ENCODE measurements at places on chromosomes 16 and 17.

DNA sequence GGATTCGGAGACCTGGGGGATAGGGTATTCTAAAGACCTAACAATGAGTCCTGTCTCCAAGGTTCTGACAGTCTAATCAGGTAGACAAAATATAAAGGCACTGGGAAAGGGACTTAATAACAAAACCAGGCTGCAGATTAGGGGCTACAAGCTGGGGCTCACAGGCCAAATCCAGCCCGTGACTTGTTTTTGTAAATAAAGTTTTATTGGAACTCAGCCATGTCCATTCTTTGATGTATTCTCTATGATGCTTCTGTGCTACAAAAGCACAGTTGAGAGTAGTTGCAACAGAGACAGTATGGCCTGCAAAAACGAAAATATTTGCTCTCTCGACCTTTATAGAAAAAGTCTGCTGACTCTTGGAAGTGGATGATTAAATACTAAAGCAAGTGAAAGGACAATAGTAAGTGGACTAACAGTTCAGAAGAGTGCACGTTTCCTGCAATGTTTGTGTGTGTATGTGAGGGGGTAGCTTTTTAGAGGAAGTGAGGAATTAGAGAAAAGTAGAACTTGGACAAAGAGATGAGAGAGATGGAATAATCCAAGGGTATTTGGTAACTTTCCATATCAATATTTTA lies 115.4 kb upstream of the ZFHX3 start:
- DNase-seq, result no peak

DNA sequence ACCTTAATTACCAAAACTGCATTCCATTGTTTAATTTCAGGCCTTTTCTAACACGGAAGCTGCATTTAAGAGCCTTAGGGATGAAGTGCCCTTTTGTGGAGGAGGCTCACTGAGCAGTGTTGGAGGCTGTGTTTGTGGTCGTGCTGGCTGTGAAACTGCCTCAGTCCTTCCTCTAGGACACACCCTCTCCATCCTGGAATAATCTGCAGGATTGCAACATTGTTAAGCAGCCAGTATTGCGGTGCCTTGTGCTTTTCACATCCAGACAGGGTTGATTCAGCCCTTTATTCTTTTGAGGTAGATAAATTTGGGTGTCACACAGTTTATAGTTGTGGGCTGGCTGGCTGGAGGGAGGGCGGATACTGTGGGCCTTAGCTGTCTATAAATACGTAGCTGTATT lies 141.6 kb downstream of the CDRT15L2 start:
- no peak for DNase-seq

DNA sequence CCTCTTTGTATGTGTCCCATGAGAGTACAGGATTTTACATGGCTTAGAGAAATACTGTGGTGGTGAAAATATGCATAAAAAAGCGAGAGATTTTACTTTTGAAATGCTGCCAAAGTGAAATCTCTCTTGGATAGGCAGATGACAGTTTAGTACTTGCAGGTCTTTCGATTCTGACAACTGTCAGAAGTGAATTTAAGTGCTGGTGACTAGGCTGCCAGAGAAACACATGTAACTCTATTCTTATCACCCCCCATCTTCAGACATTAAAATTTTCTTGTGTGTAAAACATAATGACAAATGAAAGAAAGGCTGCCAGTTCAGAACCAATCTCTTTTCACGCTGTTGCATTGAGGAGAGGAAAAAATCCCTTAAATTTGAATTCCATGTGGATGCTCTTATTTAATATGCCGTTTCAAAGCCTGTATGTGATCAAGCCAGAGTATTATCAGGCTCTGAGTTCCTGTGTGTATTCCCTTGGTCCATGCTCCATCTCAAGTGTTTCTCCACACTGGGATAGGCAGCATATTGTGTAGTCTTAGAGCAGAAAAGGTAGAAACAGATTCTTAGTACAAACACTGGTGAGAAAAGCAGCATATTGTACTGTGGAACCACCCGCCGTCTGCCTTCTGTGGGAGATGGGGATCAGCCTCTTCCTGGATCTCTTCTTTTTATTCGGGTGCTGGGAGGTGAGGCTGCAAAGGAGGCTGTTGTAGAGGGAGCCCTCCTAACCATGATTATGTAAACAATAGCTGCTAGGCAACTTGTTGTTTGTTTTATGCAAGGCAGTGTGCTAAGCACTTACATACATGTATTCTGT lies 291.3 kb downstream of the WWOX start:
- no peak for DNase-seq

DNA sequence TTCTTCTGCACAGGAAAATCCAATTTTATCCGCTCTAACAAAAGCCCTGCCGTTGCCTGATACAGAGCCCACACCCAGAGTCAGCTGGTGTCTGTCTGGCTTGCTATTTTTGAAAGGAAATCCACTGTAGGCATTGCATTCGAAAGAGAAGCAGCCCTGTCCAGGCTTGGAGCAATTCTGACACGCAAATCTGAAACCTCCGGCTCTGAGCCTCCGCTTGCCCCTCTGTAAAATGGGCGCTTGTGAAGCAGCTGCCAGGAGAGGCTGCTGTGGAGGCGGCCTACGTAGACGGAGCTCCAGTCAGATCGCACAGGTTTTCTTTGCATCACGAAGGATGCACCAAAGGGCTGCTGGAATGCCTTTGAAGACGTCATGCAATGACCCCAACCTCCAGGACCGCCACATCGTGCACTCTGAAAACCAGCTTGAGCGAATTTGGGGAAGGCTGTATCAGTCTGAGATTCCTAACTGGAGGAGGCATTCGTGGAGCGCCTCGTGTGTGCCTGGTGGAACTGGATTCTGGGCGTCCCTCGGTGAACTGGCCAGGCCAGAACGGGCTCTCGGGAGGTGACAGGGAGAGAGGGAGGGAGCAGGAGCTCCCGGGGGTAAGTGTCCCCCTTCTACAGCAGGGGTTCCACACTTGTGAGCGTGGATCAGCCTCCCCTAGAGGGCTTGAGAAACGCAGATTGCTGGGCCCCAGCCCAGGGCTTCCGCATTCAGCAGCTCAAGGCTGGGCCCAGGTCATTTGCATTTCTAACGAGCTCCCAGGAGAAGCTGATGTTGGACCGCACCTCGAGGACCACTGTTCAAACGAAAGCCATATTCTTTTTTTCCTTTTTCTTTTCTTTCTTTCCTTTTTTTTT lies 215.5 kb downstream of the MRTFB start:
- DNase-seq, result no peak

DNA sequence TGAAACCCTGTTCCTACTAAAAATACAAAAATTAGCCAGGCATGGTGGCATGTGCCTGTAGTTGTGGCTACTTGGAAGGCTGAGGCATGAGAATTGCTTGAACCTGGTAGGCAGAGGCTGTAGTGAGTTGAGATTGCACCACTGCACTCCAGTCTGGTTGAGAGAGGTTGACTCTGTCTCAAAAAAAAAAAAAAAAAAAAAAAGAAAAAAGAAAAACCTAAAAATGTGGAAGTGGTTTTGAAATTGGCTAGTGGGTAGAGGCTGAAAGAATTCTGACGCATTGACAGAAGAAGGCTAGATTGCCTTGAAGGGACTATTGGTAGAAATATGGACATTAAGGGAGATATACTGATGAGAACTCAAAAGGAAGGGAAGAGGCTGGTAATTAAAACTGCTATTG lies 33.6 kb upstream of the CPPED1 start:
- DNase-seq, result no peak

DNA sequence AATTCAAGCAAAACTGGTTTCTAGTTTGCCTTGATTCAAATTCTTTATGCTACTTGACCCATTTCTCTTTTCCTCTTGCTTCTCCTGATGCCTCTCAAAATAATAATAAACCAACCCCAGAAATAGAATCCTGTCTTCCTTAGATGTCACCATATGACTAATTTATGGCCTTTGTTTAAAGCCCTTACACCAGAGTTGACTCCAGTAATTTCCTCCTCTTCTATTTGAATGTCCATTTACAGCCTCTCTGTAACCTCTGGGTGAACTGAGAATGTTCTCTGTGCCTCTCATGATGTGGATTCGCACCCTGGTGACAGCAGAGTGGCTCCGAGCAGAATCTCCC lies 31.5 kb downstream of the ZFHX3 start:
- DNase-seq, result no peak

DNA sequence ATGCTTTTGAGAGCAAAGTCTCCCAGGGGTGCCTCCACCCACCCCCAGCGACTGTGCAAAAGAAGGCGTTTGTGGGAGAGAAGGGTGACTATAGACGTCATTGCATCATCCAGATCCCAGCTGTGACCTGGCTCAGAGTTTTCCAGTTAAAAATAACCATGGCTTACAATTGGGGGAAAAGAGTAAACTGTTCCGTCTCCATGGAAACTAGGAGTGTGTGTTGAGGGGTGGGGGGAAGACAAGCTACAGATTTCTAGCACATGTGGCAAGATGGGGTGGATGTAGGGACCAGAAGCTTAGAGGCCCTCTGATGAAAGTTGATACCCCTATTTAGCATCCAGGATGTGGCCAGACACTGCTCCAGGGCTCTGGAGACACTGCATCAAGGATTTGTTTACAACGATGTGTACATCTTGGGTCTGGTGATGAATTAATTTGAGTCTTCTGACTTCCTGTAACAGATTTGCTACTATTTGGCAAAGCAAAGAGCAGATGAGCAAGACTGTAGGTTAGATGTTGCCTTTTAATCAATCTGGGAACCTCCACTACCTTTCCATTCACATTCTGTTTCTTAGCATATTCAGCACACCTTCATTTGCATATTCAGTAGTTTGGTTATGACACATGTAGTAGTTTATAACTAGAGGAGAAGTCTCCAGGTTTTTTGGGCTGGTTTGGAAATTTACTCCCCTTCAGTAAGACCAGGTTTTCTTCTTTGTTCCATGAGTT lies 6.2 kb upstream of the DUSP14 start:
- no peak for DNase-seq

GRCh38 chr16:9053006-9053601 lies 38.3 kb upstream of the HAPSTR1 start:
- DNase-seq, result no peak

GRCh38 chr16:48734220-48734619 lies 124.2 kb upstream of the N4BP1 start:
- DNase-seq, result no peak

DNA sequence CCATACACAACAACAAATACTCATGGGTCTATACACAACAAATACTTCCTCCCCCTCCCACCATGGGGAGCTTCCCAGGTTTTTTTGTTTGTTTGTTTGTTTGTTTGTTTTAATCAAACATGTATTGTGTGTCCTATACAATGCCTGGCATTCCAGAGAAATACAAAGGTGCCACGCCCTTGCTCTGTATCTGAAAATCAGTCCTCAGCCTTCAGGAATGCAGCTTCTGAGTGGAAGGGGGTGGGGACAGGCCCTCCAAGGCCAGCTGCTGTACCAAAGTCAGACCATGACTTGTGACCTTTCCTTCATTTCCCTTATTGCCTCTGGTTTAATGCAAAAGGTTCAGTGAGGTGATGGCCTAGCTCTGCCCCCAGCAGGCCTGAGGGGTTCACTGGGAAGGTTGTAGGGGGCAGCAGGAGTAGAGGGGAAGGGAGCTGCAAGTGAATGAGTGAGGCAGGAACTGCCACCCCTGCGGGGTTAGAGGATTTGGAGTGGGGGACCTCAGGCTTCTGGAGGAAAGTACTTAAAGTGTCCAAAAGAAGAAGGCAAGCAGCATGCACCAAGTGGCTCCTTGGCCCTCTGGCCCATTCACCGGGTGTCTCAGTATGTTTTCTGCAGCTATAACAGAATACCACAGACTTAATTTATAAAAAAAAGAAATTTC lies 105.2 kb downstream of the CLEC16A start:
- DNase-seq, result no peak

DNA sequence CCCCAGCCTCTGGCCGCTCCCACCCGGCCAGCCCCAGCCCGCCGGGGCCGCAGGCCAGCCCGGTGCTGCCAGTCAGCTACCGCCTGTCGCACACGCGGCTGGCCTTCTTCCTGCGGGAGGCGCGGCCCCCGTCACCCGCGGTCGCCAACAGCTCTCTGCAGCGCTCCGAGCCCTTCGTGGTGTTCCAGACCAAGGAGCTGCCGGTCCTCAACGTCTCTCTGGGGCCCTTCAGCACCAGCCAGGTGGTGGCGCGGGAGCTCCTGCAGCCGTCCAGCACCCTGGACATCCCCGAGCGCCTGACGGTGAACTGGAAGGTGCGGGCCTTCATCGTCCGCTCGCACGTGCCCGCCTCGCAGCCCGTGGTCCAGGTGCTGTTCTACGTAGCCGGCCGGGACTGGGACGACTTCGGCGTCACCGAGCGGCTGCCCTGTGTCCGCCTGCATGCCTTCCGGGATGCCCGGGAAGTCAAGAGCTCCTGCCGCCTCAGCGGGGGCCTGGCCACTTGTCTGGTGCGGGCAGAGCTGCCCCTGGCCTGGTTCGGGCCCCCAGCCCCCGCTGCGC lies 46.8 kb downstream of the TMEM132E start:
- no peak for DNase-seq

GRCh38 chr16:31347445-31347844 lies 7.5 kb upstream of the ITGAX start:
- no peak for DNase-seq

DNA sequence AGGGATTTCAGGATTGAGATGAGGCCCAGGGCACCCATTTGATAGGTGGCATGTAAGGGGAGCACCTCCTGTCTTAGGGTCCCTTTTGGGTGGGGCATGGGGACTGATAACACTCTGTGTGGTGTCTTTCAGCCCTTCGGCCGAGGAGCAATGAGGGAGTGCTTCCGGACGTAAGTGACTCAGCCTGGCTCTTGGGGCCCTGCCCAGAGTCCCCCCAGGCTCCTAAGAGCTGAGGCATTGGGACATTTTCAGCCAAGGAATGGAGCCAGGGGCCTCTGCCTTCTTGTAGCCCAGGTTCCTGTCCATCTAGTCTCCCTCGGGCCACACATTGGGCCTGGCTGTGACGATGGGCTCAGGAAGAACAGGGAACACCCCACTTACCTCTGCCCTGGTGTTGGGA lies 44.4 kb downstream of the EEF2K start:
- no peak for DNase-seq

DNA sequence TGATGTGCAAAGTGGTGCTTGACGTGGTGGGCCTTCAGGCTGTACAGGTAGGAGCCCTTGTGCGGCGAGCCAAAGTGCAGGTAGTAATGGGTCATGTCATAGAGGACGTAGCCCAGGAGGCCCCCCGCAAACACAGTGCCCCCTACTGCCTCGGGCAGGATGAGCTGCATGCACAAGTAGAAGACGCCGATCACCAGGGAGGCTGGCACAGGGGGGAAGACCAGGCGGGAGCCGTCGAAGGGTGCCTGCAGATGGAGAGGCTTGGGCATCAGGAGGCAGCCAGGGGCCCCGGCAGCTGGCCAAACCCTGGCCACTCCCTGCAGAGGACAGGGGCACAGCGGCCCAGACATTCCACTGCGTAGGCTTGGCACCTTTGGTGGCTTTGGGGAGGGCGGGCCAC lies 15.7 kb upstream of the MLKL start:
- DNase-seq, result no peak

- no peak for DNase-seq
Measured at GRCh38 chr16:54115558-54115957, 171.0 kb downstream of the IRX3 start.

DNA sequence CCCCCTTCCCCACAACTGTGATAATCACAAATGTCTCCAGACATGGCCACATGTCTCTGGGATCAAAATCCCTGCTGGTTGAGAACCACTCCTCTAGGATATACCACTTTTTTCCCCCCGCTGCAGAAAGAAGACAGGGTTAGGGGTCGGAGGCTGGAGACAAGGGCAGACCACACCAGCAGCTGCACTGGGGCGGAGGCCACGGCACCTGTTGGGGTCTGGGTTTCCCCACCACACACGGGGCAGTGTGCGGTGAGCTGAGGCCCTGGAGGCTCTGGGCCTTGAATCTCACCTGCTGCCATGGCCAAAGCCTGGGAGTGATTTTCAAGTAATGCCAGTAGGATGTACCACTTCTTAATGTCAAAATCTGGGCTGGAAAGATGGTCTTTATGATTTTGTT lies 320.5 kb downstream of the SNX29 start:
- no peak for DNase-seq

GRCh38 chr17:44778656-44779210 lies 19.9 kb downstream of the ADAM11 start:
- no peak for DNase-seq
